Activated CD4-positive, alpha-beta T cell treated with anti-CD3 and anti-CD28 coated beads for 36 hours (primary cell): ENCODE measurements at places on chromosomes 4 and X.

DNA sequence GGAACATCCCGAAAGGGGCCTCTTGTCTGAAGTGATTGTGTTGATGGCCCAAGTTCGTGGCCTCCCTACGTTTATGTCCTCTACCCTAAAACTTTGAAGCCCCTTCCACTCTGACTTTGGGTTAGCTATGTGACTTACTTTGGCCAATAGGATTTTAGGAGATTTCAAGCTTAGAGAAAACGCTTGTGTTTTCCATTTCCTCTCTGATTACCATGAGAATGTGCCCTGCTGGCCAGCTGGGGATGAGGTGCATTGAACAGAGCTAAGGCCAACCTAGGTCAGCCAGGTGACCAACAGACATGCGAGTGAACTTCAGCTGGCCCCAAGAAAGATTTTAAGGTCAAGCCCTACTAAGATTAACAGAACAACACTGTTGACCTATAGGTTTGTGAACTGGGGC, 82.4 kb downstream of the SLC2A9 start:
- no peak for DNase-seq

- no peak for DNase-seq
These were observed 153.6 kb upstream of the INTU start for GRCh38 chr4:127479031-127479622.

- DNase-seq: no peak
These were observed 41.4 kb downstream of the ARHGEF9 start for GRCh38 chrX:63743596-63743995.

GRCh38 chr4:31923634-31924033, 1203.5 kb downstream of the PCDH7 start:
- DNase-seq: peak; percentile 4

GRCh38 chr4:5955201-5955821, 62.4 kb upstream of the CRMP1 start:
- DNase-seq: no peak

DNA sequence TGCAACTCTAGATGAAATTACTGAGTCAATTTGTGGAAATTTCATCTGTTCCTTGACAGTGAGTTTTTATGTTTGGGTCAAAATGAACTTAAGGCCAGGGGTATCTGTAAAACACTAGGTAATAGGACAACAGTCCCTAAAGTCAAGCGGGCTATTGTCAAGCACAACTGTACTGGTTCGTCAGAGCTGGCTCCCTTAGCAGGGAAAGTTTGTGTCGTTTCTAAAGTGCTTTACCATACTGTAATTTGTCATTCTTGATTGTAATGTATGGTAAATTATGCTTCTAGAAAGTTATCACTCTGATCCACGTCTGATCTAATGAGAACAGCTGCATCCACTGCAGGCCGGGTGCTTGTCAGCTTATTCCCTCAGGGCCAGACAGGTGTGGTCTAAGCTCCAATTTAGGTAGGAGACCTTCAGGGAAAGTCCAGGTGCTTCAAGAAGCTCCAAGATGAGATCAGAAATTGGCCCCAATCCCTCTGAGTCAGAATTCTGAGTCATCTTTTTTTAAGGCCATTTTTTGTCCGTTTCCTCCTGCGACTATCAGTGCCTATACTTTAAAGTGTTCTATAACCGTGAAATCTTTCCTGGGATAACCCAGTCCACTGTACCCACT, 92.2 kb downstream of the PALLD start:
- no peak for DNase-seq

GRCh38 chrX:11119313-11119943, 8.3 kb downstream of the HCCS start:
- no peak for DNase-seq

DNA sequence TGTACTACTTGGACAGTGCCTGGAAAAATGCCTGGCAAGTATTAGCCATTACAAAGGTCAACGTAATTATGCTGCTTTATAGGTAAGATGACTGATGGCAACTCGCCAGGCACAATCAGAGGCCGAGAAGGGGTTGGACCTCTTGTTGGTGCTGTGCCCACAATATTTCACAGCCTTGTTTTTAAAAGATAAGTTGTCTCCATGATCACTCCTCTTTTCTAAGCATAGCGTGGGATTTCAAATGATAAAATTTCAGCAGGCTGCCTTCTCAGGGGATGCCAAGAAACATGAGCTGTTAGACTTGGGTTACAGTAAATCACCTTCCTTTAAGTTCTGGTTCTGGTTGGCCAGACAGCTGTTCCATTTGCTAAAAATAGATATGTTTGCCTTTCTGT, 26.9 kb downstream of the HOPX start:
- DNase-seq: no peak

GRCh38 chr4:179472164-179472563, 2029.9 kb upstream of the AGA start:
- DNase-seq: no peak

- no peak for DNase-seq
These were observed 6.6 kb downstream of the PPM1K start for GRCh38 chr4:88277711-88278225.

DNA sequence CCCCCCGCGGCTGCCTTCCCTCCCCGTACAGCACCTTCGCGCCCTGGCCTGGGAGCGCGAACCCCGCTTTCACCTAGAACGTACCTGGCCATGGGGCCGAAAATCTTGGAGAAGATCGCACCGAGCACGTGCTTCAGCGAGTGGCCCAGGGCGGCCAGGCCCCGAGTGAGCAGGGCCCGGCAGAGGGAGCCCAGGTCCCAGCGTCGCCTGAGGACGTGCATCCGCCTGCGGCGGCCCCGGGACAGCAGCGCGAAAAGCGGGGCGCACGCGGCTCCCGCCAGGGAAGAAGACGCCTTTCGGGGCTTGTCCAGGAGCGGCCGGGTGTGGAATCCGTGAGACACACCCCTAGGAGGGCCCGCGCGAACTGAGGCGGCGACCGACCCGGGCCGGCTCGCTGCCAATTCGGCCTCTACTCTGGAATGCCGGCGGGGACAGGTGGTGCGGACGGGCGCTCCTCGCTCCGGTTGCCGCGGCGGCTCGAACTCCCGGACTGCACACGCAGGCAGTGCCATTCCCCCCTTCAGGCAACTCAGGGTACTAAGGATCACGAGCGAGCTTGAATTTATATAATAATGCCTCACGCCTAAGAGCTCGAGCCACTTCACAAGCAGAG, at the start of gene HS6ST2:
Gene HS6ST2, minus strand, starts transcription at position 539 of the 613 bp plus-strand sequence.
- DNase-seq: peak; percentile 29

DNA sequence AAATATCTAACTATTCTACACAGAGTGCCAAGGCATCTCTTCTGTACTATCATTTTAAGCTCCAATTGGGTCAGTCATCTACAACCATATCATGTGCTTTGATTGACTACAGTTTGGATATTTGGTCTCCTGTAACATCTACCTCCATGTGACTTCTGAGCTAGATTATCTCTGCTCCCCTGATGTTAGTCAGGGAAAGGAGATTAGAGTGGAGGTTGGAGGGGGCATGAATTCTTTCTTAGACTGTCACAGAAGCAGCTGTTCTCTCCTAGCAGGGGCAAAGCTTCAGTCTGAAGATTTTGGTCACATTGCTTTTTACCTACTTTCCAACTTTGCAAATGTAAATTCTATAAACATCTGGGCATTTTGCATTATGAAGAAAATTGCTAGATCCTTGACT, 62.6 kb upstream of the C4orf54 start:
- DNase-seq: no peak

DNA sequence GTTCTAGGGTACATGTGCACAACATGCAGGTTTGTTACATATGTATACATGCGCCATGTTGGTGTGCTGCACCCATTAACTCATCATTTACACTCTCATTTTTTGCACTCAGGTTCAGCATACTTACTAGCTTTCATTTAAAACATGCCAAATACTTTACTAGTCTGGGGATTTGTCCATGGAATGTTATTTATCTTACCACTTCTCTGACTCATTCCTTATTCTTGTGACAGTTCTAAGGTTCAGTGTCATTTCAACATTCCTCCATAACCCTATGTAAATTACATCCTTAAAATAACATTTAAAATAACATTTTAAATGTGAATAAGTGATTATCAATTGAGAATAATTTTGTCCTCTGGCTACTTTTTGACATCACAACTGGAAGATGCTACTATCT, 19.5 kb upstream of the SYTL5 start:
- no peak for DNase-seq

DNA sequence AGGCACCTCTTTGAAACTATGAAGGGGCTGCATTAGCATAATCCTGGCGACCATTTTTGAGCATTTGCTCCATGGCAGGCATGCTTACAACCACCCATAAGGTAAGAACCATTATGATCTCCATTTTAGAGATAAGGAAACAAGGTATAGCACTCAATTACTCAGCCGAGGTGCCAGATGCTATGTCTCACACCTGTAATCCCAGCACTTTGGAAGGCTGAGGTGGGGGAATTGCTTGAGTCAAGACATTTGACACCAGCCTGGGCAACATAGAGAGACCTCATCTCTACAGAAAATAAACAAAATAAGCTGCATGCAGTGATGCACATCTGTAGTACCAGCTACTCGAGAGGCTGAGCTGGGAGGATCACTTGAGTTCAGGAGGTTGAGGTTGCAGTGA, 43.6 kb downstream of the TIGD4 start:
- no peak for DNase-seq

DNA sequence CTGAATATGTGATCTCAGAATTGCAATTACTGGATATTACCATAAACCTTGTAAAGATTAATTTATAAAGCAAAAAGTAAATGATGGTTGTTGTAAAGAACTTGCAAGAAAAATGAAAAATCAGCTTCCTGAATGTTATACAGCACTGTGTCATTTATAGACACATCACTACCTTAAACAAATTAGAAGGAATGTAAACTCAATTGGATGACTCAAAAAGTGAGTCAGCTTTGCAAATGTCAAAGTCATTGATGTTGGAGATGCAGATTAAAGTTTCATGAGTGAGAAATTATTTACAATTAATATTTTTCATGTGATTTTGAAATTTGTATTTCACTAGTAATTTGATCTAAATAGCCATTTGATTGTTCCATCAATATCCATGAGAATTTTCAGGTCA, 193.2 kb downstream of the RAPGEF2 start:
- no peak for DNase-seq

DNA sequence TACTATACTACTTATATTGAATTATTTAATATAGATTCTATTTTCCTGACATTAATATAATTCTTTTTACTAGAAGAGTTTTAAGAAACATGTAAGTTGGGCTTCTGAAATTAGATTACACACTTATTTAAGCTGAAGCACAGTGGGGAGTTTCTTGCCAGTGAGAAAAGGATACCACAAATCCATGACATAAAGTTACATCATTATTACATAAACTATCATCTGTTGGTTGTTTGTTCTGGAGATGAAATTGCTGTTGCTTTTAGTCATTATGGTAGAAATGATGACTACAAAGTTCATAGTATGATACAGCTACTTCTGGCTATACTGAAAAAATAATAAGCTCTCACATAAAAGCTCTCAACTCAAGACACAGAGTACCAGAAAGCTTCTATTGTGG, 880.4 kb downstream of the PCDH18 start:
- DNase-seq: no peak

DNA sequence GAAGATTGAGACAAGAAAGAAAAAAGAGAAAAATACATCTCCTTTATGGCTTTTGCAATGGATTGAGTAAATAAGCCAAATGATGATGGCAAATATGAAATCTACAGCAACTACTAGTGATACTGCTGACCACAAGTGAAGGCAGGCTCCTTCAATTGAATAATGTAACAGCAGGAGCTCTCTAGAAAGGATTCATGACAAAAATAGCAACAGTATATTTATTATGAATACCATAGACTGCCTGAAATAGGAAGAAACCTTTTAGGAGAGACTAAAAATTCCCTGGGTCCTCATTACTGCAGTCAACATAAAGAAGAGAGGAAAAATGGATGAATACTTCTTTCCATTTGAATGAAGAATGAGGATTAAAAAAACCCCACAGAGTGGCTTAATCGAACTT, 306.8 kb upstream of the ANXA10 start:
- no peak for DNase-seq

- peak; percentile 2 for DNase-seq
These were observed at the start of gene KLHL4 for GRCh38 chrX:87517571-87518141. TSS of gene KLHL4 (plus strand) at chrX:87517802. CDS start at chrX:87517894, 92 bp downstream.

- no peak for DNase-seq
These were observed 62.2 kb downstream of the PPP1R2C start for GRCh38 chrX:42715701-42716262.

DNA sequence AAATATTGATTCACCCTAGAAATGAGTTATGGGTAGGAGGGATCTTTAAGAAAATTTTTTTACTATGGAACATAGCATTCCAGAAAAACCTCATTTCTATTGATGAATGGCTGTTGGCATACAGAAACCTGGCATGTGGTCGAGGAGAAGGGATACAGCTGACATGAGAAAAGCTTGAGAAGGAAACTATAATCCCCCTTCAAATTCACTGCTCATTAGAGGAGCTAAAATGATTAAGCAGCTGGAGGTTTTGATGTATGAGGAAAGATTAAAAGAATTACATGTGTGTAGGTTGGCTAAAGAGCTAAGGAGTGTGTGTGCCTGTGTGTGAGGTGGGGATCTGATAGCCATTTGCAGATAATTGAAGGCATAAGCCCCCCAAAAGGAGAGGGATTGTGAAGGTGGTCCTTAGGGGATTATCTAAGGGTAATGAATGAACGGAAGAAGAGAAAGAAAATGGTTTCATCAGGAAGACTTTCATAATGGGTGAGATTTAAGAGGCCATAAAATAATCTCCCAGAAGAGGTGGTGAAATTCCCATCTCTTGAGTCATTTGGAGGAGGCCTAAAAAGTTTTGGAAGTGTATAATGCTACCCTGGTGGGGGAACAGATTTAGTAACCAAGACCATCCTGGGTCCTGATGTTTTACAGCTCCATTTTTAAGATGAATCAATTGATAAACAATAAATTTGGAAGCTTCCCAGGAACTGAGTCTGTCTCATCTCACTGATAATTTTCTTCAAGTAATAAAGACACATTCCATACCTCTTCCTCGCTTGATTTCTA, 272.0 kb upstream of the HAND2 start:
- no peak for DNase-seq

DNA sequence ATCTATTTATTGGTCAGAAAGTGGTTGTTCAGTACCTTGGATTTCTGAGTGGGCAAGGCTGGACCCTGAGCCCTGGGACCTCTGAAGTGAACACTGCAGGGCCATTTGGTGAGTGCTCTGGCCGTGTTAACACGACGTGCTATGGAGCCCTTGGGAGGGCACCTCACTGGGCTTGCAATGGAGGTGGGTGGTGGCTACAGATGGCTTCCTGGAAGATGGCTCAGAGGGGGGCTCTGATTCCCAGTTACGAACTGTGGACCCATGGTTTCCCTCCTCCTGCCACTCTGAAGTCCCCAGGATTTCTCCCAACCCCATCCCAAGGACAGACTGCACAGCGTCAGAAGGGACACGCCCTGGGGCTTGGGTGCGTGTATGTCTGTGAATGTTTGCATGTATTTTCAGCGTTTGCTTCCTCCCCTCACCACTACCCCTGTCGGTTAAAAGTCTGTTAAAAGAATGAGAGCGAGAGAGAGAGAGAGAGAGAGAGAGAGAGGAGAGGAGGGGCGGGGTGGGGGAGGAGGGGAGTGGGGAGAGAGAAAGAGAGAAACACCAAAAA, 3.7 kb upstream of the RHOH start:
- peak; percentile 49 for DNase-seq

GRCh38 chrX:9899640-9900111, 67.5 kb upstream of the CLDN34 start:
- DNase-seq: peak; percentile 35

- no peak for DNase-seq
These were observed 117.1 kb downstream of the TMEM164 start for GRCh38 chrX:110120025-110120424.

- peak; percentile 55 for DNase-seq
These were observed 49.8 kb downstream of the DLG3 start for GRCh38 chrX:70494441-70494840.
